PC-3 (cell line): ENCODE measurements at places on chromosomes 7 and 10.

DNA sequence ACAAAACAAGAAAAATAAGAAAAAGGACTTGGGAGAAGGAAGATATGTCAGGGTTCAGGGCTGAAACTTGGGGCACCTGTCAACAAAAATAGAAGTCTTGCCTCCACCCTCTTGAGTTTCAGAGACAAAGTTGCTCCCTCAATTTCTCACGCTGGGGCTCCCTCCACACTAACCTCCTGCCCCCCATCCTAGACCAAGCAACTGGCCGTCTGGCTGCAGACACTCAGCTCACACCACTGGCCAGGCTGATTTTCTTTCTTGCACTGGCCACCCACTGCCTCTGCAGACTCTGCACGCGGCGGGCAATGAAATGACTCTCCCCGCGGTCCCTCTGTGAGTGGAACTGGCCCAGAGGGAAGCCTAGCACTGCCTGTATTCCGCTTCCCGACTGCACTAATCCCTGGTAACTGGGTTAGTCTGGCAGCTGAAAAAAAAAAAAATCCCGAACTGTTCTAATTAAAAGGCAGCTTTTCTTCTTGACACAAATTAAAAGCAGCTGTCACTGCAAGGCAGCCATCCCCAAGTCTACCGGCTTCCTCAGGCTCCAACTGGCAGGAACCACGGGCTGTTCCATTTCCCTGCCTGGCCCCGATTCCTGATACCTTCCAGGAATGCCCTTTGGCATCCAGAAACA lies 83.5 kb downstream of the SPDYE5 start:
- no peak for DNase-seq

GRCh38 chr10:118310822-118311221 lies 31.3 kb downstream of the FAM204A start:
- peak; percentile 34 for DNase-seq

DNA sequence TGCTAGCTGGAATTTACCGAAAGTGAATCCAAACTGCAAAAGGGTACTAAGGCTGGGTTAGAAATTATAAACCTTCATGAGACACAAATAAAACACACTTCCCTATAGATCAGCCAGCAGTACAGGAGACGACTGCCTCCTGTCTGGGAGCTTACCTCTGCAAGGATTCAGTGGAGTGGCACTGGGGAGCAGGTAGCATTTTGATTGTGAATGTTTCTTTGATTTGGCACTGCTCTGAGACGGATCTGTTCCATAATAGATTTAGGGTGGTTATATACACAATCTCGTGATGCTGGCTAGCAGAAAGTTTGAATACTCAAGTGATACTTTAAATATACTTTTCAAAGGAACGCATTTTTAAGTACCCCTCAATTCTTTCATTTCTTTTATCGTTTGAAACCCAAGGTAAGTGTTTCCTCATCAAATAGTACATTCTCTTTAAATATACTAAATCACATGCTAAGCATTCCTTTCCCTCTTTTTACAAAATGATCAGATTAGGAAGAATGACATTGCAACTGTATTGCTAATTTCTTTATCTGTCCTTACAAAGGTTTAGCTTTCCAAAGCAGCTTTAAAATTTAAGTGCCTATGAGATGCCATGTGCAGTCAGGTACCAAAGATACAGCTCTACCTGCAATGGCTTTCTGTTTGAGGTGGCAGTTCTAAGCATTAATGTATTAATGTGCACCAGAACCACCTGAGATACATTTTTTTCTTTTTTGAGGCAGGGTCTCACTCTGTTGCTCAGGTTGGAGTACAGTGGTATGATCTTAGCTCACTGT lies 20.6 kb upstream of the CHCHD3 start:
- DNase-seq, result no peak

- no peak for DNase-seq
Measured at GRCh38 chr7:5457245-5457735, 33.7 kb upstream of the TNRC18 start.

- no peak for DNase-seq
Measured at GRCh38 chr10:122458693-122459092, 2.7 kb upstream of the HTRA1 start.

DNA sequence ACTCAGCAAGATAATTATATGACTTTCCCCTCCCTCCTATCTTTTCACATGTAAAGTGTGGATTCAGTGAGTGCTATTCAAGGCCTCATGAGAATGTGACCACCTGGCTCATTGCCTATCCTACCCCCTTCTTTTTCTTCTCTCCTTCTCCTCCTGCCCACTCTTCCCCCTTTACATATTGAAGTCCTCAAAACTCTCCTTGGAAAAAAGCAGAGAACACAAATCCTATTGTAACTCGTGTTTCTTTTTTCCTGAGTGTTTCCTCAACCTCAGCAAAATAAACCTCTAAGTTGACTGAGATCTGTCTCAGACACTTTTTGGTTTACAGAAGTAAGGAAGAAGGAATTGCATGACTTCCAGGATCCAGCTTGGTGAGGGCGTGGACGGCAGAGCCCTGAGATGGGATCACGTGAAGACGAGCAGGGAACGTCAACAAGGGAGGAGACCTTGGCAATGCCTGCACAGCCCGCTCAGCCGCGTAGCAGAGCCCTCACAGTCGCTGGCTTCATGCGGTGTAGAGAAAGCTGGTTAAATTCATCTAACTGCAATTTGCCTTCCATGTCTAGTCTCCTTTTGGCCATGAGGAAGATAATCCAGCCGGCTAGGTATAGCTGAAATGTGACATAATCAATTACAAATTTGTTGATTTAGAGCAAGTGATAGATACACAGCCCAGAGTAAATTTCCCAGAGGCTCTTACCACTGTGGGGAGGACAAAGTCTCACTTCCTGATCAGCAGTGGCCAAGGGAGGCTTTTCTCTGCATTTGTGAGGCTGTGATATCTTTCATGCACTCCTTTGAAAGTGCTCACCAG lies 75.7 kb downstream of the LYZL2 start:
- DNase-seq, result peak; percentile 16

- DNase-seq, result no peak
Measured at GRCh38 chr10:635088-635861, 54.2 kb downstream of the DIP2C start.
